8988T (cell line): ENCODE measurements at places on chromosomes 11 and 22.
A peak's percentile ranks its signal among the peaks of the same experiment; 100 is the strongest.

DNA sequence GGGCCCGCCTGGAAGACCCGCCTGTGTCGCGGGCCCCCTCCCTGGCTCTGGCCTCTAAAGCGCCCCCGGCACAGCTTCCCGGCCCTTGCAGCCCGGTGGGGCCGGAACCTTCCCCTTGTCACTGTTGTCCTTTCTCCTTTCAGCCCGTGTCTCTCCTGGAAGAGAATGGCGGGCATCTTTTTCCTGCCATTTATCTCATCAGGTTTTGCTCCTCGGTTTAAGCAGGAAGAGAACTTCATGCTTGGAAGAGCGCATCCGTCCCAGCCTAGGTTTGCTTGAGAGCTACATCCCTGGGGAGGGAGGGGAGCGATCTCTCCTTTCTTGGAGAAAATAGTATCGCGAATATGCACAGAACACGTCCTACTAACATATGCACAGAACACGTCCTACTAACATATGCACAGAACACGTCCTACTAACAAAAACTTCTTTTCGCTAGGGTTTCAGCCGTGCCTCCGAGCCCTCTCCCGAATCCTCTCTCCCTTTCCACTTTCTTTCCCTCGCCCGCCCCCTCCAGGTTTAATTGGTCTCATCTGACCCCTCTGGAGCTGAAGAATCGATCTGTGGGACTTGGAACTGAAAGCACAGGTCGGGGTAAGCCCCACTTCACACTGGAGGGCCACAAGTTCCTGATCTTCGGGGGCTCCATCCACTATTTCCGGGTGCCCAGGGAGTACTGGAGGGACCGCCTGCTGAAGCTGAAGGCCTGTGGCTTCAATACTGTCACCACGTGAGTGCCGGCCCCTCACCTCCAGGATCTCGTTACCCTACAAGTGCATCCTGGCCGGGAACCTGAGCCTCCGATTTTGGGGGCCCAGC lies 1.2 kb downstream of the GLB1L3 start:
- no peak for DNase-seq

- DNase-seq, result no peak
These were observed 33.4 kb downstream of the SIK2 start for GRCh38 chr11:111635706-111636045.

DNA sequence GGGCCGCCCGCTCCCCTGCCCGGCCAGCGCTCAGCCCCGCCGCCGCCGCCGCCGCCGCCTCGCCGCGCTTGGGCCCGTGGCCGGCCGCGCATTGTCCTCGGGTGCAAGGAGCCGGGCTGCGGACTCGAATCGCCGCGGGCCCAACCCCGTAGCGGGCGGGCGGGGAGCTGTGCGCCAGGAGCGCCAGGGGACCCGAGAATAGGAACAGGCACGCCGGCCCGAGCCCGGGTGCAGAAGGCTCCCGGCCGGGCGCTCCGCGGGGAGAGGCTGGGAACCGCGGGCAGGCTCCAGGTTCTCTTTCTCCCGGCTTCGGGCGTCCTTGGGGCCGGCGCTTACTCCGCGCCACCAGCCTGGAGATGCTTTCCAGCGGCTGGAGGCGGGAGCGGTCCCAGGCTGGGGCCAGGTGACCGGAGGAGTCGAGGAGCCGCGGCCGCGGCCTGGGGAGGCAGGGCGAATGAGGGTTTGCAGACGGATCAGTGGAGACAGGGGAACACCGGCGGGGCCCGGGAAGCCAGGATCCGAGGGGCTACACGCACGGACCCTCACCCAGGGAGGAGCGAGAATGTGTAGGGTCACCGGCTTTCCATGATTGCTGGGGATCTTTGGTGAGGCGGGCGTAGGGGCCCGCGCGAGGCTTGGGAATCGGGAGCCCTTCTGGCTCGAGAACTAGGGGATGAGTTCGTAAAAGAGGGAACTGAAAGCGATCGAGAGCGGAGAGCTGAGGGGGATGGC lies 726 bp downstream of the PKNOX2 start:
- DNase-seq, result peak; percentile 93

- DNase-seq, result no peak
These were observed 100.8 kb upstream of the B3GAT1 start for GRCh38 chr11:134512571-134513538.

DNA sequence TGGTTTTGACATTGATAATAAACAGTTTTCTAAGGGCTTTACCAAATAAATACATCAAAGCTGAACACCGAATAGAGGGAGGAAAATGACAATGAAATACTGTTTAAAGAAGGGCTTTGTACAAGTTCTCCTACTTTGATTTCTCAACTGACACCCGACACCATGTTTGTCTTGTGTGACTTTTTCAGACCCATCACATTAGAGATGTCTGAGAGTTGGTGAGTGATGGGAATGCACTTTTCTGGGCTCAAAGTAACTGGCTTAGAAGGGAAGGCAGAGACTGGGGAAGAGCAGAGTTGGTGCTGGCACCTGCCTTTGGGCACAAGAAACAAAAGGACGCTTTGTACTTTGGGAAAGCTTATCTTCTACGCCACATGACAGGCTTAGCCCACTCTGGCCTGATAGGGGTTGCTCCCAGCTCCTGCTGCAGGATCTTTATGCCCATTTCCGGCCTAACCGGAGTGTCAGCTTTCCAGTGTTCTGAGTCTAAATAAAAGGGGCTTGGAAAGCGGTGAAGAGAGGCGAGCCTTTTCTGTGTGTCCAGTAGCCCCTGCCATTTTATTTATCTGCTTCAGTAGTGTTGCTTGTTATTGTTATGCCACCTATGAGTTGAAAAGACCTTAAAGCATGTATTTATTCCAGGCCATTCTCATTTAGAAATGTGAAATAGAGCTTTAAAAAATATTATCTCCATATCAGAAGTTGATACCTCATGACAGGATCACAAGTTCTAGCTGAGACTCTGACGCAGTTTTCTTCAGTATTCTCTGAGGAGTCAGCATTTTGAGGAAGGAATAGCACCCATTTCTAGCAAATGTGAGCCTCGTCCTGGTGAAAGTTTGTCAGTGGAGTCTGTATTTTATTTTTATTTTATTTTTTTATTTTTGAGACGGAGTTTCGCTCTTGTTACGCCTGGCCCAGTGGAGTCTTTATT lies 24.2 kb downstream of the KREMEN1 start:
- no peak for DNase-seq

DNA sequence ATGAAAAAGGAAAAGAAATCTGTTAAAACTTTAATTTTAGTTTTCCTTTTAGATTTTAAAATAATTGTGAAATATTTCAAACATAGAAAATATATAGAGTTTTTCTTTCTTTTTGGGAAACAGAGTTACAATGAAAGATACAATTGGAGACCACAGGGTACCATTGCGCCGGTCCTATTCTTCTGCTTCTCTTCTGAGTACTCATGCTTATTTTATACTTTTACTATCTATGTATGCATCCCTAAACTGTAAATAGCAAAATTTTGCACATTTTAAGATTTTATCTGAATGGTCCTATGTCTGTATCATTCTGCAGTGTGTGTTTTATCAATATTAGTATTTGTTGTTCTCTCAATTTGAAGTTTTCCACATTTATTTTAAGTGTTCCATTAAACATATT lies 65.0 kb downstream of the EHF start:
- no peak for DNase-seq

GRCh38 chr11:8239040-8239439 lies 24.6 kb downstream of the LMO1 start:
- DNase-seq, result no peak

- DNase-seq, result peak; percentile 82
These were observed 56.4 kb upstream of the CD44 start for GRCh38 chr11:35082321-35083180.

DNA sequence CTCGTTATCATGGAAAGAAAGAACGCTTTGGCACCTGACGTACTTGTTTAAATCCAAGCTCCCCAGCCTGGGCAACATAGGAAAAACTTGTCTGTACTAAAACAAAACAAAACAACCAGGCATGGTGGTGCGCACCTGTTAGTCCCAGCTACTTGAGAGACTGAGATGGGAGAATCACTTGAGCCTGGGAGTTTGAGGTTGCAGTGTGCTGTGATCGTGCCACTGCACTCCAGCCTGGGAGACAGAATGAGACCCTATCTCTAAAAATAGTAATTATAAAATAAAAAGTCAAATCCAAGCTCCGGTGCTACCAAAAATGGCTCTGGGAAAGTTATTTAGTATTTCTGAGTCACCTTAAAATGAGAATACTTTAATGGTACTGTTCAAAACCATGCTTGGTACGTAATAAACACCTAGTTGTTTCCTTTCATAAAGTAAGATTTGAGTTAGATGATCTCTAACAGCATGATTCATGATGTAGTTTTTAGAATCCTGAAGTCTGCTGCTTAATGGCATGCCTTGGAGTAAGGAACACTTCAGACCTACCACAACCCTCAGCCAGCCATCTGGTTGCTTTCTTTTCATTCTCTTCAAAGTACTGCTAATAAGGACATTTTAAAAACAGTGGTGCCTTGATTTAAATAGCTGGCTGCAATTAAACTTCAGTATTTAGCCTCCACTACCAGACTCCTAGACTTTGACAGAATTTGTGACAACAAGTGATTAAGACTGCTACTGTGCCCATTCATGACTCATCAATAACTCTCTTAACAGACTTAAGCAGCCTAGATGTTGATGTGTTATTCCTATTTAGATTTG lies 8.4 kb downstream of the PPME1 start:
- DNase-seq, result no peak

DNA sequence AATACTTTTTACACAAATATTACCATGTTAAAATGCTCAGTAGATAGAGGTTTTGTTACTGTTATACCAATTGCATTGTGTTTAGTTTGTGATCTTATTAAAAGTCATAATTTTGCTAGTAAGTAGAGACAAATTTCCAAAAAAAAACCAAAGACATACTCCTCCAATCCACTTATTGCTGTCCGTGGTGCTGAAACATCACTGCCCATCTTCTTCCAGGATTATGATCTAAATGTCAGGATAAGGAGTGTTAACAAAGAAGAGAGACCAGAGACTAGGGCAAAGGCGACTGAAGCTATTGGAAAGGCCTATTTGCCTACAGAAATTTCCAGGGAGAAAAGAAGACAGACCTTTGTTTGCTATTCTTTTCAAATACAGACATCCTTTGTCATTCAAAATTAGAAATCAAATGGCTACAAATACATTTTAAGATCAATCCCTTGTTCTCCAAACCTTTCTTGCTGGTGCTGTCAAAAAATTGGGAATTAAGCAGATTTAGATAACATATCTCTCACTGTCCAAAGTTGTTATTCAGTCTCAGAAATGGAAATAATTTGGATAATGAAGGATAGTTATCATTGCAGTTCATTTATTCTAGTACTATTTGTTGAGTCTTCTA lies 199.7 kb downstream of the C11orf91 start:
- no peak for DNase-seq

DNA sequence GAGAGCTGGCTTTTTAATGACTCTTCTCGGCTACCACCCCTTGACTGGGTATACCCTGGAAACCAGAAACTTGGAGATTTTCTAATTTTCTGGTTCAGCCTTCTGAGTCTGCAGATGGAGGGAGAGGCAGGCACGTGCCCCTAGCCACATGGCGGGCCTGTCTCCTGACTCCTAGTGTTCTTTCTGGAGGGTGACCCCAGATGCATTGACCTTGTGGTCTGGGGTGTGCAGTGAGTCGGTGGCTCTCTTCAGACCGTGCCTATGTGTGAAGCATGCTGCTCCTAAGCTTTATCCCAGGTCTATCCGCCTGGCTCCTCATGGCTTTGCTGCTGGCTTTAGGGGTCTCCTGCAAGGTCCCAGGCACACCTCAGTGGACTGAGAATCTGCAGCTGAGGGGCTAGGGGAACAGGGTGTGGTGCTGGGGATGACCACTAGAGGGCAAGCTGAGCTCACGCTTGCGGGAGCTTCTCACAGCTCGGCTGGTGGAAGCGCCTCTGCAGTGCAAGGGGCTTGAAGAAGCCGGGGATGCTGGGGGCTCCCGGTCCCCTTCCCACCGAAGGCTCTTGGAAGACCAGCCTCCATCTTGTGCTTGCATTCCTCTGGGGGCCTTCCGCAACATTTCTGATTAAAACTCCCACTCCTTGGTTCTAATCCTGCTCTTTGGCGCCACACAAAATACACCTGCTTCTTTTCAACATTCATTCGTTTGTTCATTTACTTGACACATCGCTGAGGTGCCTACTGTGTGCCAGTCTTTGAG lies 51.8 kb downstream of the OTOG start:
- peak; percentile 71 for DNase-seq

DNA sequence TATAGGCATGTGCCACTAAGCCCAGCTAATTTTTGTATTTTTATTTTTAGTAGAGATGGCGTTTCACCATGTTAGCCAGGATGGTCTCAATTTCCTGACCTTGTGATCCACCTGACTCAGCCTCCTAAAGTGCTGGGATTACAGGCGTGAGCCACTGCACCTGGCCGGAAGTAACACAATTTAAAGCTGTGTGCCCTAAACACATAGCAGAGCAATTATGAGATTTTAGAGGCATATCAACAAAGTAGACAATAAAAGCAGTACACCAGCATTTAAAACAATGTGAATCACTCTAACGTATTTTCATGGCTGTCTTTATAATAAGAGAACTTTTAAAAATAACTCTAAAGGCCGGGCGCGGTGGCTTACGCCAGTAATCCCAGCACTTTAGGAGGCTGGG lies 42.4 kb downstream of the PRR14L start:
- DNase-seq, result no peak

GRCh38 chr22:40660730-40661129 lies 18.6 kb upstream of the MCHR1 start:
- DNase-seq, result no peak

- no peak for DNase-seq
These were observed 1.6 kb upstream of the DNAJB13 start for GRCh38 chr11:73949246-73949645.

GRCh38 chr11:128716661-128717210 lies 22.9 kb downstream of the FLI1 start:
- no peak for DNase-seq

GRCh38 chr11:2263071-2263565 lies 7.3 kb downstream of the ASCL2 start:
- no peak for DNase-seq

DNA sequence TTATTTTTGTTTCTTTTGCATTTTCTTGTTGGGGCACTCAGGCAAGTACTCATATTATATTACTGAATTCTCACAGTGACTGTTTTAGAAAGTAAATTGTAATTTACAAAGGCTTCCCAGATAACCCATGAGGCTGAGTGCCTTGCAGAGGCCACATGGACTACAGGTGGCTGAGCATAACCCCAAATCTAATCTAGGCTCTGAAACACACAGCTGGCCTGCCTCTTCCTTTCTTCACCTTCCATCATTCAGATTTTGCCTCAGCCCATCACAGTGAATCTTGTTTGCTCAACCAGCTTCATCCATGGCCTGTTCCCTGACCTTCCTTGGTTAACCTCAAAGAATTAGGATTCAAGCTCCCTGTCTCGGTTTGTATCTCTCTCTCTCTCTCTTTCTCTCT lies 78.5 kb upstream of the PRDM11 start:
- no peak for DNase-seq

DNA sequence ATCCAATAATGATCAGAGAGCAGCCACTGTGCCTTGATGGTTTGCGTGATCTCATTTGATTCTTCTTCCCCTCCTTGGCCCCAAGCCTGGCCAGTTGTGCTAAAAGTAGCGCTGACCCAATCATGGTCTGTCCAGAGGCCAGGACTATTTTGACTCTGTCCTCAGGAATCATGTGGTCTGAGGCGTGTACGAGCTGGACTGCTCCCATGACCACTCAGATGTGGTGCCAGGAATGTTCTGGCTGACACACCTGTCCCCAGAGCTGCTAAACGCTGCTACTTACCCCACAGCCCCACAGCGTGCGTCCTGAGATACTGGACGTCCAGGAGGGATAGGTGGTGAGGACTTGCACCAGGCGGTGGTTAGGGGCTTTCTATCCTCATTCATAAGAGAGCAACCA lies 70.5 kb downstream of the FEZ1 start:
- DNase-seq, result no peak
